ENCODE measurements at places on chromosomes 2 and 18.

DNA sequence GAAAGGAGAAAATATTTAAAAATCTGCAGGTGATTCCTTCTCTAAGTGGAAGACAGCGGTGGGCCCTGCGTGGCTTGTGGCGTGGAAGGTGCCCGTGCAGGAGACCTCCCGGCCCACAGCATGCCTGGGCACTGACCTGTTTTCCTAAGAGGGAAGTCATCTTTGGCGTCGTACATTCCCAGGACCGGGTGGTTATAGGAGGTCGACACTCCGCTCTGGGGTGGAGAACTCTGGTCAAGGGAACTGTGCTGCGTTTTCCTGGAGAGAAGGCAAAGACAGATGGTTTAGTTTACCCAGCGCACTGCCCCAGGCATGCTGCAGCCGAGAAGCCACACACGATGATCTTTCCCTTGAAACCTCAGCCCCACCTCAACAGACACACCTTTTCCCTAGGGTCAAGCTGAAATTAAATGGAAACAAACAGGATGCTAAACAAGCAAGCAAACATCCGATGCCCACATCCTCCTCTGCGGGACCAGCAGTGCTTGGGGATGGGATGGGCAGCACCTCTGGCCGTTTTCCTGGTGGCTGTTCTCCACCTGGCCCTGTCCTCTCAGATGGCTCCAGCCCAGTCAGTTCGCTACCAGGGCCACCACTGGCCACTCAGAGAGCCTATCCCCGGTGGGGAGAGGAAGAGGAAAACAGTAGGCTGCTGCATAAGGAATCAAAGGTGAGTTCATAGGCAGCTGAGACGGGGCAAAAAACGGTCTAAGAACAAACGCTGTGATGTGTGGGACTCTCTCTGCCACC, 244.1 kb downstream of the HDAC4 start:
- DNase-seq = no peak

- DNase-seq = no peak
Observed at GRCh38 chr18:5250603-5251002, 44.9 kb downstream of the ZBTB14 start.

GRCh38 chr2:108236676-108237335, 3.0 kb upstream of the SULT1C3 start:
- no peak for DNase-seq

DNA sequence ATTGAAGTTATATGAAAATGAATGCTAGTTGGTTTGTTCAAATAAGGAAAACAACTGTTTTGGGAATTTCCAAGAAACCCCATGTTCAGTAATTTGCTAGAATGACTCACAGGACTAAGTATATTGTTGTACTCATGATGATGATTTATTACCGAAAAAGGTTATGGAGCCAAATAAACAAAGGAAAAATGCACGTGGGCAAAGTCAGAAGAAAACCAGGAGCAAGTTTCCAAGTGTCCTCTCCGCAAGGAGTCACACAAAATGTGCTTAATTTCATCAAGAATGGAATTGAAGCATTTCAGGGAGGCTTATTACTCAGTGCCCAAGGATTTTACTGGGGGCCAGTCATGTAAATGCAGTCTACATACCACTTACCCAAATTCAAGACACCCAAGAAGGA, 1652.4 kb upstream of the TMEFF2 start:
- peak; percentile 64 for DNase-seq

DNA sequence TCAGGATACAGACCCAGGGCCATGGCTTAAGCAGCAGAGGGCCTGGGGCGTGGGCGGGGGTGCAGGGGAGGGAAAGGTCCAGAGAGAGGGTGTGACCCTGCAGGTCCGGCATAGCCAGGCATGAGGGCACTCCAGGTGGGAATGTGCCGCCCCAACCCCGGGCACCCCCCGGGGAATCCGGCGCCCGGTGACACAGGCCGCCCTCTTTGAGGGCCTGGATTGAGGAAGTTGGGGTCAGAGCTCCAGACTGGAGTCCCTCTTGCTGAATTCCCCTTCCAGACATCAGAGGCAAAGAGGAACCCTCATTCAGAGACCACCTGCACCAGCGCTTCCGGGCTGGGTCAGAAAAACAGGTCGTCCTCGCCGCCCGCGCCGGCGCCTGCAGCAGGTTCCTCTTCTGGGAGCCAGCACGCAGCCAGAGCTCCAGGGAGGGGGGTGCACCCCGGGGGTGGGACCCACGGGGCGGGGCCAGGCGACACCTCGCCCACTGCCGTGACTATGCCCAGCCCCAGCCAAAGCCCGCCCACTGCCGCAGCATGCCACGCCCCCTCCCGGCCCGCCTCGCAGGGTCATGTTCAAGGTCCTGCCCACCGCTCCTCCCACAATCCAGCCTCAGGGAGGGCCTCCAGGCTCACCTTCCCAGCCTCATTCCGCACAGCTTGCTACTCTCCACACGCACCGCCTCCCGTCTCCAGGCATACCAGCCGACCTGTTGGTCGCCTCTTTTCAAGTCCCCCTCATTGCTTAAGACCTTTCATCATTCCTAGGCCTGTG, 98.3 kb upstream of the ID2 start:
- DNase-seq = peak; percentile 64

DNA sequence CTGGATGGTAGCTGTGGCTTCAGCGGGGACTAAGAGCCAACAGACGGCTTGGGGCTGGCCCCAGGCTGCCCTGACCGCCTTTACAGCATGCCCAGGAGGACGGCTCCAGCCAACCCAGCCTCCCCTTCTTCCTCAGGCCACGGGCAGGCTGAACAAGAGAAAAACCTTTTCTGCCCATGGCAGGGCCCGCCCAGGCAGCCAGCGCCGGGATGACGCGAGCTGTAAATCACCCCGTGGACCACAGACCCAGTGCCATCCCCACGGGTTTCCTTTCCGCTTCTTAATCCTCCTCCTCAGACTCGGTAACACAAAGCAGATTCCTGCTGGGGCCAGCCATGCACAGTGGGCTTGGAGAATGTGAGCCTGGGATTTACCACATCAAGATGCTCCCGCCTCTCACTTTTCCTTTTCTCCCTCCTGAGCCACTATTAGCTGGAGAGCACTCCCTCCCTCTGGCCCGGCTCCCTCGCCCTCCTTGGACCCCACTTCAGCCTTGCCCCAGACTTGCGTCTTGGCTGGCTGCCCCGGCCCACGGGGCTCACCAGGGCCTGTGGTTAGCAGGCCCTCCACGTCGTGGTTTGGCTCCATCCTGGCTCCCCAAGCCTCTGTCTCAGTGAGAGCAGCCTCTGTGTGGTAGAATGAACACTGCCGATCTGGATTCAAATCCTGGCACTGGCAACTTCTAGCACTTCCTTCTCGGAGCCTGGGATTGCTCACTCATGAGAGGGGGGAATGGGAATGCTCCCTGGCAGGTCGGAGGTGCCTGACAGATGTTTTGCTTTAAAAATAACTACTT, 31.4 kb downstream of the ATOH8 start:
- DNase-seq = peak; percentile 57

GRCh38 chr2:237165405-237166276, 80.0 kb downstream of the COPS8 start:
- DNase-seq = peak; percentile 72

DNA sequence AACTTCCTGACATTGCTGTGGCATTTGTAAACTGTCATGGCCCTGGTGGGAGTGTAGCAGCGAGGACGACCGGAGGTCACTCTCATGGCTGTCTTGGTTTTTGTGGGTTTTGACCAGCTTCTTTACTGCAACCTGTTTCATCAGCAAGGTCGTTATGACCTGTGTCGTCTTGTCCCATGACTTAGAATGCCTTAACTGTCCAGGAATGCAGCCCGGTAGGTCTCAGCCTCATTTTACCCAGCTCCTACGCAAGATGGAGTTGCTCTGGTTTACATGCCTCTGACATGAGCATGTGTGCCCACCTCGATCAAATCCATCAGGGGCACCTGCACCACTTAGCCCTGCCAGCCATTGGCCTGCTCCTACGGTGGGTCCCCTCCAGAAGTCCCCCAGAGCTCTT, 32.9 kb upstream of the SLC66A3 start:
- peak; percentile 10 for DNase-seq

- DNase-seq = no peak
Observed at GRCh38 chr2:227504700-227505099, 32.7 kb downstream of the AGFG1 start.

DNA sequence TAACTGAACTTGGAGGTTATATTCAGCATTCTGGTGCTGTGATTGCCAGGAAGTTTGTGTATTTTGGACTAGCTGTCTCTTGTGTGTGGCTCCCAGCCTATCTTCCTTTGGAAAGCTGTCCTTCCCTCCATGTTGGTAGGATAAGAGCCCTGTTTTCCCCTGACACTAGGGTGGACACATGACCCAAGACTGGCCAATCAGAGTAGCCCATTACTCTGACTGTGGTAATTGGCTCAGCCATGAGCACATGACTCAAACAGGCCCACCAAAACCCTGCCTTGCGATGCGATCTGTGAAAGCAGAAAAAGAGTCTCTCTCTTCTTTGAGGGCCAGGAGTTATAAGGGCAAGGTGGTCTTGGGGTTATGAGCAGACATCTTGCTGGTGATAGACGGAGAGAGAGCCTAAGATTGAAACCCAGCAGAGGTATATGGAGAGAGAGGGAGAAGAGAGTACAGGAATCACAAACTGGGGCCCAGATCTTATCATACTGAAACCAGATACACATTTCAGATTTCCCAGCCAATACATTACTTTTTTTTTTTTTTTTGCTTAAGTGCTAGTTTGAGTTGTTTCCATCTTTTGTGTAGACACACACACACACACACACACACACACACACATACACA, 45.3 kb upstream of the SERPINE2 start:
- no peak for DNase-seq

GRCh38 chr2:9950521-9951271, 797 bp upstream of the GRHL1 start:
- peak; percentile 11 for DNase-seq

- peak; percentile 34 for DNase-seq
Observed at GRCh38 chr18:9334973-9335696, 562 bp downstream of the TWSG1 start.

DNA sequence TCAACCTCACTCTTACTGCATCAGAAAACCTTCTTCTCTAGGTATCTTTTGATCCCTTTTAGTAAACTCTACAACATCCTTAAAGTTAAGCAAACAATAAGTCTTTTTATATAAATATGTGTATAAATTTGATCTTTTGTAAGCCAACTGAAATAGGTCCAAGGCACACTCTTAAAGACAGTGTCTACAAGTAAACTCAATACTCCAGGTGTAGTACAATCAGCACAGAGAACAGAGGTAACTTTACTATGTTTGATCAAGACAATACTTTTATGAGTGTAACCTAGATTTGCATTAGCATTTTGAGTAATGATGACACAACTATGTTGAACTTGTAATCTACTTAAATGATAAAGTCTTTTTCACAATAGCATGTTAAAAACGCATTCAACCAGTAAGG, 593.1 kb upstream of the CHAC2 start:
- no peak for DNase-seq

GRCh38 chr18:28175150-28175929, 1.6 kb downstream of the CDH2 start:
- peak; percentile 44 for DNase-seq

DNA sequence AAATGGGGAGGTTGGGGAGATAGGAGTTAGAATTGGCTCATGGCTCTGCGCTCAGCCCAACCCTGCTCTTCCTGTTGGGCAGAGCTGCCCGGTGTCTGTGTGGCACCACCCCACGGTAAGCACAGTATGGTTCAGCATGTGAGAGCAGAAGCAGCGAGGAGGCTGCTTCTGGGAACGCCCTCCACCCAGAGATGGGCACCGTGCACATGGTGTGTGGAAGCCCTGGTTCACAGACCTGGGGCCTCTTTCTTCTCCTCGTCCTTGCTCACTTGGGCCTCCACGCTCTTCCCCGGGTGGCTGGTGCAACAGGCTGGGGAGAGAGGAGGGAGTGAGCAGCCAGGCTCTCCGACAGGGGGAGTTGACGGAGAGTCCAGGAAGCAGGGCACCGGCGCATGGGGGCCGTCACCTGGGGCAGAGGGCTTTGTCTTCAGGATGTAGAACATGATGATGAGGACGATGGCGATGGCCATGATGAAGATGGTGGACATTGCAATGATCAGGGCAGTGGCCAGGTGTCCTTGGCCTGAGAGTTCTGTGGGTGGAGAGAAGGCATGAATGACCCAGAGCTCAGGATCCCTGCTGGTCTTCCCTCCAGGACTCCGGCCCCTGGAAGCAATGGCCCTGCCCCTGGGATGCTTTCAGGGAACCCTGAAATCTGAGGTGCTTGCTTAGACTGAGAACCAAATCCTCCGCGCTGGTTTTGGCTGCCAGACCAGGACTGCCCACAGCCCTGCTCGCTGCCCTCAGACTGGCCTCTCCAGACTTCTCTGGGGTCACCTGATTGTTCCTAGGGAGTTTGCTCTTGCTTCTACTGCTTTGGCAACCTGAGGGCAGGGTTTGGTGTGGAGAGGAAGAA, 78.3 kb downstream of the EDAR start:
- DNase-seq = no peak

- DNase-seq = peak; percentile 12
Observed at GRCh38 chr2:42371611-42372473, 10.8 kb upstream of the COX7A2L start.

- no peak for DNase-seq
Observed at GRCh38 chr2:212894026-212894425, 257.4 kb downstream of the IKZF2 start.

- DNase-seq = no peak
Observed at GRCh38 chr2:70211595-70211994, 20.8 kb upstream of the C2orf42 start.

- DNase-seq = peak; percentile 16
Observed at GRCh38 chr18:53745224-53745967, 479.1 kb downstream of the MBD2 start.

DNA sequence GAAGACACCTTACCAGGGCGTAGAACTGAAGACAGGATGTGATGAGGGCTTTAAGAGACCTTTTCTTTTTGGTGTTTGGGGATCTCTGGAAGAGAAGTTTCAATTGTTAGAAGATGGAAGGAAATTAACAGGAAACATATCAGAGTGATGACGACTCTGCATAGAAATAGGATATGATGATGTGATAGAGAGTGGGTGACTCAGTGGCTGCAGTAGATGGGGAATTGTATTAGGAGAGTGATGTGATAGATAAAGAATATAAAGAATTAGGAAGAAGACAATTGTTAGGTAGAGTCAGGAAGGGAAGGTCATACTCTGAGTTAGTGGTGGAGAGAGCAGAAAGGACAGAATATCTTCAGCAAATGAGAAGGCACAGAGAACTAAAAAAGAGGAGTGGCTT, 593.9 kb downstream of the NYAP2 start:
- DNase-seq = peak; percentile 42

DNA sequence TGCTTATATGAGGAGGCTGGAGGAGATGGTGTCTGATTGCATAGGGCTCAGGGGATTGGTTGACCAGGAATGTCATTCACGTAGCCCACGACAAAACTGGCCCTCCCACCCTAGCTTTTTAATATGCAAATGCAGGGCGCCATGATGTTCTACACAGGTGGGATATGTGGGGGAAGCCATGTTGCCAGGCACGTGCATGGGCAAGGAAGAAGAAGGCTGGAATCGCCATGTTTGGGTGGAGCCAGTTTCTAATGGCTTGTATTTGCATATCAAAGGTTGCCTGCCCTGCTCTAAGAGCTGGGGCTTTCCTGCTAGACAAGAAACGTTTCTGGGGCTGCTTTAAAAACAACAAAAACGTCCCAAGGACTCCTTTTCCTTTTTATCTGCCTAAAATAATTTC, 26.5 kb upstream of the LINC00305 start:
- DNase-seq = no peak

All from choroid plexus epithelial cell (primary cell).